ENCODE measurements at places on chromosomes 3 and 15.
A peak's percentile ranks its signal among the peaks of the same experiment; 100 is the strongest.

GRCh38 chr3:17810759-17811158, 68.3 kb upstream of the TBC1D5 start:
- H3K4me1 ChIP-seq: peaks cover 11% of the 10 kb centered on the region
- H3K27me3 ChIP-seq: peaks cover 27% of the 10 kb centered on the region
- H3K36me3 ChIP-seq: no peaks in the 10 kb centered on the region
- no peak for DNase-seq
- no peak overlapping the region for H3K4me3 ChIP-seq

DNA sequence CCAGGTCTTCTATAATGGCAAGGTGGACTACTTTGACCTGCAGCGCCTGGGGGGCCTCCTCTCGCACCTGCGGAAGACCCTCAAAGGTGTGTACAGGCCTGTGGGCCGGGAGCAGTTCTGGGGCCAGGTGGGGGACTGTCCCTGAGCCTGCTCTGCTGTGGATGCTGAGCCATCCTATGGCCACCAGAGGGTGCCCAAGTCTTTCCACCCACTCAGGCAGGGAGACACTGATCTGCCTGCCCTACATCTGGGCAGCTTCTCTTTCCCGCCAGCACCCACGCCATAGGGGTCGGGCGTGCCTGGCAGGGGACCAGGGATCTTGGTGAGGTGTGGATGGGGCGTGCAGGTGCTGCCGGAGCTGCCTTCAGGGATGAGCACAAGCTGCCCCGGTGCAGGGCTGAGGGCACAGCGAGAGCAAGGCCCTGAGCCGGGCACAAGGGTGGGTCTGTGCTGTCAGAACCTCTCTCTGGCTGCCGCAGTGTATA, 14.1 kb downstream of the RNF123 start:
- H3K4me1 ChIP-seq: no peaks in the 10 kb centered on the region
- no peak overlapping the region for H3K4me3 ChIP-seq
- H3K27ac ChIP-seq: no peak overlapping the region
- peak; percentile 69 for DNase-seq
- H3K36me3 ChIP-seq: no peaks in the 10 kb centered on the region

DNA sequence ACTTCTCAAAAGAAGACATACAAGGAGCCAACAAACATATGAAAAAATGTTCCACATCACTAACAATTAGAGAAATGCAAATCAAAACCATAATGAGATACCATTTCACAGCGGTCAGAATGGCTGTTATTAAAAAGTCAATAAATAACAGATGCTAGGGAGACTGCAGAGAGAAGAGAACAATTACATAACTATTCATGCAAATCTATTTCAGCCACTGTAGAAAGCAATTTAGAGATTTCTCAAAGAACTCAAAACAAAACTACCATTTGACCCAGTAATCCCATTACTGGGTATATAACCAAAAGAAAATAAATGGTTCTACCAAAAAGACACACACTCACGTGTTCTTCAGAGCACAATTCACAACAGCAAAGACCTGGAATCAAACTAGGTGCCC, 116.3 kb downstream of the VPS13C start:
- H3K4me1 ChIP-seq: no peaks in the 10 kb centered on the region
- H3K4me3 ChIP-seq: no peak overlapping the region
- DNase-seq: no peak
- H3K36me3 ChIP-seq: peaks cover 1% of the 10 kb centered on the region
- no peaks in the 10 kb centered on the region for H3K27me3 ChIP-seq

DNA sequence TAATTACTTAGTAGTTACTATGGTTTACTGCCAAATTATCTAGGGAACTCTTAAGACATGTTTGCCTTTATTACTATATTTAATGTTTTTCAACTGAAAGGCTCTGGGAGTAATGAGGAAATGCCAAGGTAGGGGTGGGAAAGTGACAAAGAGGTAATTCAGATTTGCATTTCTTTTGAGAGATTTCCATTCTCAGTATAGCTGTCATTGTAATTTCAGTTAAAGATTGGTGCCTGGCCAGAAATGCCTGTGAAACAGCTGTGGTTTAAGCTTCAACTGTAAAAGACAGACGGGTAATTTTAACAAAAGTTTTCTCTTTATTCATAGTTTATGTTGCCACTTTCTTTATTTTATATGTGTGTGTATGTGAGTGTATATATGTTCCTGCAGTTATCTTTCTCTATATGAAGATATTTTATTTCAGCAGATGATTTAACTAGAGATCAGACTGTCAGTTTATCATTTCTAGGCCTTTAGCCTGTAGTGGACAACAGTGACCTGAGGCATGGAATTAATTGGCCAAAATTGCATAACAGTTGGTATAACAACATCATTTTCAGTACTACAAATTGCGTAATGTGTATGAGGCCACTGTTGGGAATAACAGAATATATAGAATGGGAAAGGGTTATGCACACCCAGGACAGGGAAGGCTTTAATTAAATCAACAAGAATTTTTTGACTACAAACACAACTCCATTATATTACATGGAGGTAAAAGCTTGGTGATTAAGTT, 119.0 kb downstream of the BBX start:
- H3K36me3 ChIP-seq: no peaks in the 10 kb centered on the region
- peak overlapping the region; percentile 38 for H3K27ac ChIP-seq
- no peak for DNase-seq
- H3K4me1 ChIP-seq: peaks cover 22% of the 10 kb centered on the region
- H3K27me3 ChIP-seq: no peaks in the 10 kb centered on the region

- no peak for DNase-seq
- peaks cover 2% of the 10 kb centered on the region for H3K36me3 ChIP-seq
- H3K4me1 ChIP-seq: peaks cover 20% of the 10 kb centered on the region
- H3K27ac ChIP-seq: no peak overlapping the region
- H3K4me3 ChIP-seq: no peak overlapping the region
Observed at GRCh38 chr3:38515367-38515766, 19.2 kb downstream of the EXOG start.

GRCh38 chr3:186818956-186819355, 12.7 kb upstream of the RFC4 start:
- no peaks in the 10 kb centered on the region for H3K36me3 ChIP-seq
- H3K4me1 ChIP-seq: peaks cover 2% of the 10 kb centered on the region
- H3K4me3 ChIP-seq: no peak overlapping the region
- H3K27ac ChIP-seq: no peak overlapping the region
- H3K27me3 ChIP-seq: no peaks in the 10 kb centered on the region
- DNase-seq: no peak

DNA sequence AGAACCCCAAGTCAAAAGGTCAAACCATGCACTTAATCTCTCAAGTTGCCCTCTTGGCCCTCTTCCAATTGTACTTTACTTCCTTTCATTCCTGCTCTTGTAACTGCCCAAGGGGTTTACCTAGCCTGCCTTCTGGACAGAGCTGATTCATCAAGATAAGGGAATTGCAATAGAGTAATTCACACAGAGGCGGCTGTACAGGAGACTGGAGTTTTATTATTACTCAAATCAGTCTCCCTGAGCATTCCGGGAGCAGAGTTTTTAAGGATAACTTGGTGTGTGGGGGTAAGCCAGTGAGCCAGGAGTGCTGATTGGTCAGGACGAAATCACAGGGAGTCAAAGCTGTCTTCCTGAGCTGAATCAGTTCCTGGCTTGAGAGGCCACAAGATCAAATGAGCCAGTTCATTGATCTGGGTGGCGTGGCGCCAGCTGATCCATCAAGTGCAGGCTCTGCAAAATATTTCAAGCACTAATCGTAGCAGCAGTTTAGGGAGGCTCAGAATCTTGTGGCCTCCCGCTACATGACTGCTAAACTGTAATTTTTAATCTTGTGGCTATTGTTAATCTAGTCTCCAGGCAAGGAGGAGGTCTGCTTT, 590.0 kb downstream of the EPHA3 start:
- no peak for DNase-seq
- no peaks in the 10 kb centered on the region for H3K4me1 ChIP-seq
- peaks cover 2% of the 10 kb centered on the region for H3K36me3 ChIP-seq

DNA sequence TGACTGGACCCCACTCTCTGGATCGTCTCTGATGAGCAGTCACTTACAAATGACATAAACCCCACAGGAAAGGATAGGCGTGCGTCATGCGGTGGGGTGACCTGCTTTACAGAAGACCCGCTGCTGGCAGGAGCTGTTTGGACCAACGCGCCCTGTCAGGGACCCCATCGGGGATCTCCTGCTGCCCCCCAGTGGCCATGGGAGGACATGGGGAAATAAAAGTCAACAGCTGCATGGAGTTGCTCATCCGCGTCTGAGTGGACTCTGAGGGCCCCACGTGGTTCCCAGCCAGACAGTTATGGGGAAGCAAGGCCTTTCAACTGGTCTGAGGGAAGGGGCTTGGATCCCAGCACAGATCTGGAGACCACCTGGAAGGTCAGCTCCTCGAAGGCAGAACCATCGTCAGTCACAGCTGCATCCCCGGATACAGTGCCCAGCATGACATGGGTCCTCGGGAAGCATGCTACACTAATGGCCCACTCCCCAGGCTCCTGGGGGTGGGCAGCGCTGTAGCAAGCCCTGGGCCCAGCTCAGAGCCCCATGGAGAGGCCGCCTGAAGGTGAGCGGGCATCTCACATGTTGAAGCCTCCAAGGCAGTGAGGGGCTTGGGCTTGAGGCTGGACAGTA, 32.1 kb downstream of the PTH1R start:
- DNase-seq: peak; percentile 84
- peaks cover 19% of the 10 kb centered on the region for H3K4me1 ChIP-seq
- H3K27ac ChIP-seq: no peak overlapping the region
- H3K4me3 ChIP-seq: no peak overlapping the region
- no peaks in the 10 kb centered on the region for H3K36me3 ChIP-seq

Data from activated T-cell treated with anti-CD3 and anti-CD28 coated beads, Interleukin-2, amount 50 U/mL, for 72 hours (primary cell).